ENCODE measurements at places on chromosomes 7 and 10.

GRCh38 chr7:22200238-22200637 is 156.7 kb downstream of the RAPGEF5 start:
- no peak for DNase-seq

GRCh38 chr7:2104716-2105115 is 128.0 kb downstream of the MAD1L1 start:
- DNase-seq: no peak

DNA sequence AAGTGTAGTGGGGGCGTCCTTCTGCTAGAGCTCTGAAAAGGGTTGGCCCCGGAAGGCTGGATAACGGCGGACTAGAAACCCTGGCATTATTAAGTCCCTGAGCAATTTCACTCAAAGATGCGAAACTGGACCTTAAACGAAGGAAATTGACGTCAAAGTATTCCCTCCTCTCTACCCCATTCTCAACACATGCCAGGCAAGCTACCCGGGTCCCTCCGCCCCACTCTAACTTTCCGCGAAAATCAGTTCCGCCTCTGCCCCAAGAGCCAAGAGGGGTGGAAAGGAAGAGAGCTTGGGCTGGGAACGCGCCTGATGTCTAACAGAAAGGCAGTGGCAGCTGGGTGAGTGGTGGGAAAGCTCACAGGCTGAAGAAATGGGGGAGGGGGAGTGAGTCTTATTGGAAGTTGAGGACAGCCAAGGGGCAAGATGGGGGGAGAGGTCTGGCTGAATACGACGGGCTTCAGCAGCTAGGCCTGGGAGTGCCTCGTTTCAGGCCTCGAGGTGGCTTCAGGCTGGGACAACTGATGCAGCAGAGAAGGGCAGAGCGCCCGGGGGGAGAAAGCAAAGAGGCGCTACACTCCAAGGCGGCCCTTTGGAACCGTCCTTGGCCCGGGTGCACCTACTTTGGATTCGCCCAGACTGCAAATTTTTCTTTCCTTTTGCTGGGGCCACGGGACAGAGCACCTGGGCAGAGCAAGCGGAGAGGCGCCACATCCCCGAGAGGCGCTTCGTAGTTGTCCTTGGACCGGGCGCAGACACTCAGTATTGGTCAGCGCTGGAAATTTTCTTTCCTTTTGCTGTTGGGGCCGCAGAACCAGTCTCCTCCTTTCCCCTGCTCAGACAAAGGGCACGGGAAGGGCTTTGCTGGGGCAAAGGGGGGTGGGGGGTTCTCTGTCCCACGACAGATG is 2.0 kb upstream of the FEZF1 start:
- DNase-seq: no peak

- no peak for DNase-seq
Measured at GRCh38 chr7:155483868-155484325, 26.0 kb downstream of the EN2 start.

DNA sequence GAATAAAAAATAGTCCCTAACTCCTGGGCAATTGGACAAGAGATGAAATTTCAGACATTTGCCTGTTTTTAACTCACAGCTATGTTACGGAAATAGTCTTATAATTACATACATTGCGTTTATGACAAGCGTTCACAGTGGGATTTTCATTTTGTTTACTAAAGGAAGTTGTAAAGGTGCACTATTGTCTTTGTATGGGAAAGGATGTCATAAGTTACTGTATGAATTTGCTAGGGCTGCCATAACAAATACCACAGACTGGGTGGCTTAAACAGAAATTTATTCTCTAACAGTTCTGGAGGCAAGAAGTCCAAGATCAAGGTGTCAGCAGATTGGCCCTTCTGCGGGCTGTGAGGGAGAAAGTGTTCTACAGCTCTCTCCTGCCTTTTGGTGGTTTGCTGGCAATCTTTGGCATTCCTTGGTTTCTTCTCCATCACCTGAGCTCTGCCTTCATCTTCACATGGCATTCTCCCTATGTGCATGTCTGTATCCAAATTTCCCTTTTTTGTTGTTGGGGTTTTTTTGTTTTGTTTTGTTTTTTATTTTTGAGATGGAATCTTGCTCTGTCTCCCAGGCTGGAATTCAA is 5.6 kb downstream of the NFE2L3 start:
- no peak for DNase-seq

DNA sequence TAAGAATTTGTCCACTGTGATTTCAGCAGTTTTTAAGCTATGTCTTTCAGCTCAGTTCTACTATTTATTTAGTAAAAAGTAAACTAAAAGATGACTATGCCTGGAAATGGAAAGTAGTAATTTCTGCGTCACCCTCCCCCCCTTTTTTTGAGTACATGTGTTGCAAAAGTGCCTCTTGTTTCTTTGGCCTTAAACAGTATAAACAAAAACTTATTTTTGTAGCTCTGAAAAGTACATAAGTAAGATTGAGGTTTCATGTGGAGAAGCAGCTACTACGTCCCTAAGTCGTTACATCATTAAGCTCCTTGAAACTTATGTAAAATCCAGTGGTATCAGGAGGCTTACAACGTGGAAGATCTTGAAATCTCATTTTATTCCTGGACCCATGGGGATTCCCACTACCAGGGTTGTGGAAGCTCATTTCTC is 46.3 kb upstream of the HBP1 start:
- DNase-seq: no peak

DNA sequence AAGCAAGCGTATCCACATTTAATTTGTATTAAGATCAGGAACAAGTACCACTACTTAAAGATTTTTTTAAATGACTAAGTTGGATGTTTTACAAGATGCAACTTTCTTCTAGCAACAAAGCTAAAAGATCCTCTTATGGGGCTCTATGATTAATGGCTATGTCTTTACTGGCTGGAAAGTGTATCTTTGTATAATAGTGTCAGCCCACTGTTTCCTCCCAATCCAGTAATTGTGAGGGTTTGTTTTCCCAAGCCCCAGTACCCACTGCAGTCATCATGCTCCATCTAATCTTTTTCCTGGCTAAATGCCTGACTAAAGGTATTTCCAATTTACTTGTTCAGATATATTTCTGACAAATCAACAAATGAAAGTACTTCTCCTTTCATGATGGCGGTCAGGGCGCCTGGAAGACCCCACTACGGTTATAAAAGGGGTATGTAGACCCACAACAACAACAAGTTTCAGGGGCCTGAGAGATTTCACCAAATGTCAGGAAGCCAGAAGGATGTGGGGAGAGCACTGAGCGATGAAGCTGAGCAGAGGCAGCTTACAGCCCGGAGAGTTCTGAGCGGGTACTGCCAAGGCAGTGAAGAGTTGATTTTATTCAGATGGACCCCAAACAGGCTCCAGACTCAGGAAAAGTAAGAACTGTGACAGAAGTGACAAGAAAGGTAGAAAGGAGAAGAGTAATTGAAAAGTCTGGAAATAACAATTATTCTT is 222.6 kb upstream of the KLF14 start:
- DNase-seq: no peak

GRCh38 chr7:69803699-69804516 is 205.6 kb downstream of the AUTS2 start:
- no peak for DNase-seq

DNA sequence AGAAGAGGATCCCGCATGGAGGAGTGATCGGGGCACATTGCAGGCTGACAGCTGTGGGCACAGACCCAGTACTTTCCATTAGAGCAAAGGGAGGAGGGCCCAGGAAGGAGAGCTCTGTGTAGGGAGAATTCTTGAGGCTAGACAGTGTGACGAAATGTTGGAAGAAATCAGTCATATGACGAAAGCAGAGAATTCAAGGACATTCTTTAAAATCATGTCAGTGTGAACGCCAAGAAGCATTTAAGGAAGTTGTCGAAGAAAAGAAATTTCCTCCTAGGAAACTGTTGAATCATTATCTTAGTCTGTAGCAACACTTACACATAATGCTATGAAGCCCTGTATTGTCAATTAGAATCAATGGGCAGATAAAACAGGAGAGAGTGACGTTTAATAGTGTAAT is 191.3 kb upstream of the ADARB2 start:
- DNase-seq: no peak

- no peak for DNase-seq
Measured at GRCh38 chr10:86630079-86630478, 24.3 kb upstream of the OPN4 start.

GRCh38 chr7:105139381-105139780 is 125.4 kb downstream of the KMT2E start:
- DNase-seq: no peak

DNA sequence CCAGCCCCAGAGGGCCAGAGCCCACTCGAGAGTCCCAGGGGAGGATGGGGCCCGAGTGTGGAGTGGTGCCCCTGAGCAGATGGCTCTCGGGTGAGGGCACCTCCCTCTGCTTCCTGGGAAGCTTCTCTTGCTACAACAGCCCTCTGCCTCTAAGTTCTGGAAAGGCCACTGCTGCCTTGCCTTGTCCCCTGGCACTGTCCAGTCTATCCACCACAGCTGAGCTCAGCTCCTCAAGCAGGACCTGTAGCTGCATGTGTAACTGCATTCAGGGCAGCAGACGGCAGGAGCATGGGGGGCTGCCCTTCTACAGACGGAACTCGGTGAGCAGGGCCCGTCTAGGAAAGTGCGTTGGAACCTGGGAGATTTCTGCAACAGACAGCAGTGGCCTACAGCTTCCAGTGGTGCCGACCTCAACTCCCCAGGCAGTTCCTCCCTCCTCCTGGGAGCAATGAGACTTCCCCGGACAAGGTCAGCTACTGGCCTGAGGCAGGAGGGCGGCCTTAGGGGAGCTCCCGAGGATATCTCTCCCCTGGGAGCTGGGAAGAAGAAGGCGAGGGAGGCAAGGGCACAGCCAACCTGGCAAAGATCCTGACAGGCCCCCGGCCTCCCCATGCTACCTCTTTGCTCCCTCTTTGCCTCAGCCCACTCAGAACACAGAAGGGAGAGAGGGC is 88.5 kb downstream of the DLG5 start:
- DNase-seq: no peak

DNA sequence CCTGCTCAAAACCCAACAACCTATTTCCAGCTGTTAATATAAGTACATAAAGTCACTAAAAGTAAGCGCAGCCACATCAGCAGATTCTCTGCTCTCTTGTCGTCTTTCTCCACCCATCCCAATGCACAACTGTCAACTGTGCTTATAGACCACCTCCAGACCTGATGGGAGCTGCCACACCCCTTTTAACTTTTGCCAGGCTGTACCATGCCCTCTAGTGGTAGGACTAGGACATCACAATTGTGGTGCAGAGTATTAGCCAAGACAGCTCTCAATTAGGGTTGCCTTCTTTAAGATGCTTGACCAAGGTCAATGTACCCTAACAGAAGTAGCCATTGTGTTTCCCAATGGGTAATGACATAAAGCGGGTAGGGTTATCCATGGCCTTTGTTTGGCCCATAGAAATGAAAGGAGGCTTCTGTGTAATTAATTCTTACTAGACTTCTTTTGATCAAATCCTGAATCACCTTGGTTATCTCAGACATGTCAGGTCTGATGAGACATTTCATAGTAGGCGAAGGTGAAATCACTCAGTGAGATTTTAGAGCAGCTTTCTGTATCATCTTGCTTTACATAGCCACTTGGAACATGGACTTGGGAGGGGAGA is 68.1 kb downstream of the SCRN1 start:
- no peak for DNase-seq

- DNase-seq: no peak
Measured at GRCh38 chr7:81993186-81993585, 223.3 kb upstream of the HGF start.

GRCh38 chr10:79386637-79387465 is 39.6 kb downstream of the PPIF start:
- no peak for DNase-seq

GRCh38 chr7:28957751-28958234 is 337 bp downstream of the TRIL start:
- no peak for DNase-seq

GRCh38 chr7:45704683-45705016 is 130.5 kb downstream of the ADCY1 start:
- DNase-seq: no peak

DNA sequence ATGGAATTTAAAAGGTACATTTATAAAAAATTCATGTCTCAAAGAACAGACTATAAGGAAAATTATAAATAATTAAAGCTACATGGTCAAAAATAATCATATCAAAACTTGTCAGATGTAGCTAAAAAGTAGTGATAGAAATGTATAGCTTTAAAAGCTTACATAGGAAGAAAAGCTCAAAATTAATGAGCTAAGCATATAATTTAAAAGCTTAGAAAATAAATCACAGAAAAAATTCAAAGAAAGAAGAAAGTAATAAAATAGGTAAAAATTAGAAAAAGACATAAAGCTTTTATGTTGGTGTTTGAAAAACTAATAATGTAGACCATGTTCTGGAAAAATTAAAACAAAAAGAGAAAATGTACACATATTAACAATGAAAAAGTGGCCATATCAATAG is 5.3 kb downstream of the TCAF1 start:
- DNase-seq: no peak

DNA sequence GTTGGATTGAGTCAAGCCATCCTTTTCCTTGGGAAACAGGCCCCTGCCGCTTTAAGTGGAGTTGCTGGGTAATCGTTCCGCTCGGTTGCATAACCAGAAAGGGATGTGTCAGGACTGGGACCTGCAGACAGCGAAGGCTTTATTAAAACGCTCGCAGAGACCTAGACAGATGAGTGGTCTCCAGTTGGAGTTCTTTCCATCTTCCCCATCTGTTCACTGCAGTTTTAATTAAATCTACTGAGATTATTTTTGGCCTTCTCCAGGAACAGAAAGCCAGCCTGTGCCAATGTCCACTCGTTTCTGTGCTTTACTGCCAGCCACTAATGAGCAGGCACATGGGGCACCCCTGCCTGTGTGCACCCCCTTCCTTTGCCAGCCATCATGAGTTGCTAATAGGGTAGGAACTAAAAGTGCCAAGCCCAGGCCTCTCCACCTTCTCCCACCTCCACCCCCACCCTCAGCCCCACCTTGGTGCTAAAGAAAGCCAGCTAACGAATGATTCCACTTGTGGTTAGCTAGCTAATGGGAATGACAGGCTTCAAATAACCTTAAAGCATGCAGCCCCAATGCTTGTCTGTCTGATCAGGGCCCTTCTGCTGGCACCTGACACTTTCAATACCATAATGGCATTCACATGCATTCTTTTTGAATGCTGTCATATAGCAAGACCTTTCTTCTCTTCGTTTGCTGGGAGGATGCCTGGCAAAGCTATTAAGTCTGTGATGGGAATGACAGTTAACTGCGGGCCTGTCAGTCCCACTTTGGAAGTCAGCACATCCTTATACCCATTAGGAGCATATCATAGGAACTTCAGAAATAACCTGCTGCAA is 556.8 kb upstream of the GALNT17 start:
- DNase-seq: no peak

All from activated T-helper 1 cell treated with anti-CD3 and anti-CD28 coated beads, Interleukin-2, amount 50 U/mL, for 16 hours (primary cell).